A549 treated with Mapracorat at 1 μM for 4 hours (cell line): ENCODE measurements at places on chromosomes 1 and 21. TPM values are rescaled to one million over a fixed set of nuclear protein-coding genes. Genes with fewer than 3 reads are reported as not detected.

ARMH1 gene
- total RNA-seq, result 0.38 to 1.2 TPM (median 0.98 TPM) in 5 replicates

STPG1 gene
- total RNA-seq, result 6.6 to 7.4 TPM (median 6.8 TPM) in 5 replicates

EPHA2 gene
- 98.7 to 150 TPM (median 137 TPM) in 5 replicates for total RNA-seq

TCEANC2 gene
- total RNA-seq, result 1.8 to 2.4 TPM (median 2.1 TPM) in 5 replicates

LCE1E gene
- total RNA-seq, result 0.18 TPM in 1 of 5 replicates, not detected in the others
